Ecto neural progenitor cell (in vitro differentiated cells): ENCODE measurements at places on chromosomes 2 and 18.

DNA sequence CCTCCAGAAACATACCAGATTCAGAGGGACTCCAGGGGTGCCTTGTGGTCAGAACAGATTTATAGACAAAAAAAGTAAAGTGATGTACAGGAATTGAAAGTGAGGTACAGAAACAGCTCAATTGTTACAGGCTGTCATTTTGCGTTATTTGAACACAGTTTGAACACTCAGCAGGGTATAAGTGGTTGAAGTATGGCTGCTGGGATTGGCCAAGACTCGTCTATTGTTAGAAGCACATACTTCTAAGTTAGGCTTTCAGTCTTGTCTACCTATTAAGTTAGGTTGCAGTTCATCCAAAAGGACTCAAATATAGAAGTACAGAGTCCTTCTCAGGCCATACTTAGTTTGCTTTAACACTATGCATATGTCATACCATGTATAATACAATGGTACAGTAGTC, 21.0 kb upstream of the GRB14 start:
- DNase-seq: no peak

- DNase-seq: no peak
These were observed 44.2 kb downstream of the LCLAT1 start for GRCh38 chr2:30491225-30491624.

- DNase-seq: no peak
These were observed 20.0 kb upstream of the MTCL1 start for GRCh38 chr18:8685141-8685913.

- DNase-seq: no peak
These were observed 118.0 kb downstream of the MREG start for GRCh38 chr2:215895330-215895729.

- DNase-seq: no peak
These were observed 1081.5 kb upstream of the ZEB2 start for GRCh38 chr2:145601361-145601925.

DNA sequence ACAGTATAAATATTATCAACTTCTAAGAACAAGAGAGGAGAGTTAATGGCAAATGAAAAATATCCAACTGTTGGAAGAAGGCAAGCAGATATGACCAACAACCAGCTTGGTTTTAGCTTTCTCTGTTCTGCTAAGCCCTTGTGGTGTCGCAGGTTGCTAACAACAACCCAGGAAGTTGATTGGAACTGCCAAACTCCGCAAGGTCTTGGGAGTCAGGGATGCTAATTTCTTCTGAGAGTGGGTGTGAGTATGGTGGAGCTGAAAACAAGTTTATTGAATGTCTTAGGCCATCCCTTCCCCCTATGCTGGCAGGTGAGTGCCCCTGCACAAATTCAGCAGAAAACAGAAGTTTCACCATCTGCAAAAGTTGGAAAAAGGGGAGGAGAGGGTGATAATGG, 17.5 kb downstream of the BZW1 start:
- no peak for DNase-seq

GRCh38 chr2:106551417-106552130, 64.4 kb downstream of the CD8B2 start:
- no peak for DNase-seq

DNA sequence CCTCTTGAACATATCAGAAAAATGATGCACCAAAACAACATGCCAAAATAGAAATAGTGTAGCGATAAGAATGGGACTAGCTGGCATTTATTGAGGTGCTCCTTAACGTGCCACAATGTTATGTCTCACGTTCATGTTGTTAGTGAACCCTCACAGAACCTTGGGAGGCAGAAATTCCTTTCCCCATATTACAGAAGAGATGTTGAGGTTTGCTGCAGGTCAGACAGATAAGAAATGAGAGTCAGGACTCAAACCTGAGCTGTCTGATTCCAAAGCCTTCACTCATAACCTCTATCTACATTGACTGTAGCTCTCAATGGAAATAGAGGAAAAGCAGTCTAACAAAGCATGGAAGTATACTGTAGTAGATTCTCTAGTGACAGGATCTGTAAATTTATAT, 163.3 kb upstream of the STK17B start:
- no peak for DNase-seq

GRCh38 chr2:17915811-17916518, 37.5 kb downstream of the KCNS3 start:
- DNase-seq: no peak

DNA sequence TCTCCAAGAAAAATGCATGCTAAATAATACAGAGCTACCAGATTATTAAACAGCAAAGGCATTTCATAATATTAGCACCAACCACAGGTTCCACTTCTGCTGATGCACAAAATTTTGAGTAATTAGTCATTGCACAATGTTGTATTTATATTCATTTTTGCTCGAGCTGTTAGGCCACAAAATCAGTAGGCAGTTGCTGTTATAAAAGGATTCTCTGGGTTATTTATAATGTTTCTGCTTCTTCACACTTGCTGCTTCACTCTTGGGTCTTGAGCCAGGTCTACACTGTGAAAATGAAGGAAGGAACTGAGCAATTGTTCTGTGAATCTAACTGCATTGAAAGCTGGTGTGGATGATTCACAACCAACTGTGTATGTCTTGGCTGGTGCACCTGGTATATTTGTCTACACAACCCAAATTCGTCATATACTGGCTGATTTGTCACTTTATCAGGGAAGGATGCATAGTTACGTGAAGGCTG, 38.3 kb downstream of the MRPL33 start:
- DNase-seq: no peak

DNA sequence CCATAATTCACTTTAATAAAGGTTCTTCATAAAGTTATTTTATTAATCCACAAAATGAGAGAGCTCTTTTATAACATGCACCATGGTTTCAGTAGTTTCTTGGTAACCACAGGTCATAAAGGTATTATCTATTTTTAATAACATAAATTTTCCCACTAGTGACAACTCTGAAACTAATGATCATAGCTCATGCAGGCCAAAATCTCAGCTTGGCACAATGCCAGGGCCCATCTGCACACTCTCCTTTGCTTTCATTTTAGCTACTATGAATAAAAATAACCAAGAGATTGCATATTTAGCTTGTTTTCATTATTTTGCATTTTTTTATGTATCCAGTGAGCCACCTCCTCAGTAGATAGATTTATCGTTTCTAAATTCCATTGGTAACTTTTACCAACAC, 691.8 kb upstream of the CHAC2 start:
- no peak for DNase-seq

GRCh38 chr2:199257261-199258224, 200.2 kb downstream of the SATB2 start:
- no peak for DNase-seq

DNA sequence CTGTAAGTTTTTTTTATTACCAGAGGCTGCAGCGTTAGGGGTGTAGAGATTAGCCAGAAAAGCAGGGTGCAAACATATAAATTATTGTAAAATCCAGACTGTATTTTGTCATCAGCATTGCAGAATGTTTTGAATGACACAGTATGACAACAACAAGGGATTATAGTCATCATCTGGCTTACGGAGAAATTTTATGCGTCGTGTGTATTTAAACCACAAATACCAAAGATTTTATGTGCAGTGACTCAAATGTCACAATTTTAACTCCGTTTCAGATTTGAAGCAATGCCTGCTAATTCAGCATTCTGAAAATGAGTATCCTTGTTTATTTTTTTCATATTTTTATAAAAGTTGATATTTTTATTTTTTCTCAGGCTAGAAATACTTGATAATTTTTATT, 19.4 kb upstream of the TMX3 start:
- no peak for DNase-seq

DNA sequence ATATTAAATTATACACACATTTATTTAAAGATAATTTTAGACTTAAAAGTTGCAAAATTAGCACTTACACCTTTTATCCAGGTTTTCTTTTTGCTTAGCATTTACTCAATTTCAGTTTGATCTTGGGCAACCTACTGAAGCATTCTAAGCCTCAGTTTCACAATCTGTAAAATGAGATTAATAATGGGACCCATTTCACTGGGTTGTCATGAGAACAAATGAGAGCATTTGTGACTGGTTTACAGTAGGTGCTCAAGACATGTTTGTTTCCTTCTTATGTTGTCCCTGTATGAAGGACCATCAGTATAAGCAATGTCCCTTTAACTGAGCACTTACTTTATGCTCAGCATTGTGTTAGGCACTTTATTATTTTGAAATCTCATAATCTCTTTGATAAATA, 4.8 kb upstream of the FBLN7 start:
- no peak for DNase-seq

DNA sequence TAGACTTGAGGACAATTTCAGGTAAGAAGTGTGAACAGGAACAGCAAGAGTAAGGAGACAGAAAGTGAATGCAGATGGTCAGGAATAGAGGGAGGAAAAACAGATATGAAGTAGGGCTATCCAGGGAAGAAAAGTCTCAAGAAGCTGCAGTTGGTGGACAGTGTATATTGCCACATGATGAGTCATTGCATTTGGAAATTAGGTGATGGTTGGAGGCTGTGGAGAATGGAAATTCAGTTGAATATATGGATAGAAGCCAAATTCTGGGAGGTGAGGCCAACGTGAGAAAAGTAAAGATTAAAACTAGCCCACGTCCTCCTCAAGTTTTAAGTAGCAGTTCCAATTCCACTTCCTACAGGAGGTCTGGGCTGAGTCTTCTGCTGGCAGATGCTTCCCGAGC, 158.4 kb downstream of the UBE2E3 start:
- DNase-seq: no peak

DNA sequence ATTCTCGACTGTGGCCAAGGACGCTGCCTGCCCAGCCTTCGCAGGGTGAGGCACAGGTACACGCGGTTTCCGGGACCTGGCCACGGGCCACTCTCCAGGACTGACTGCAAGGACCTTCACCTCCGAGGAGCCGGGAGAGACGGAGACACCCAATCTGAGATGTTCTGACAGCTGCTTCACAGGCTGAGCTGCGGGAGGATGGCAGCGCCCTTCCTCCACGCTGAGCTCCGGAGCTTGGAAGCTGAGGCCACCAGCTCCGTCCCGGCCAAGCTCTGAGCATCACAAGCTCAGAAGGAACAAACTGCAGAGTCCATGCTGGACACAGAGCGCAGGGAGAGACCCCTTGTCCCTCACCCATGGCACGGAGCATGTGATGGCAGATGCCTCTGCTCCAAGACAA, 71.1 kb upstream of the CTDP1 start:
- no peak for DNase-seq

DNA sequence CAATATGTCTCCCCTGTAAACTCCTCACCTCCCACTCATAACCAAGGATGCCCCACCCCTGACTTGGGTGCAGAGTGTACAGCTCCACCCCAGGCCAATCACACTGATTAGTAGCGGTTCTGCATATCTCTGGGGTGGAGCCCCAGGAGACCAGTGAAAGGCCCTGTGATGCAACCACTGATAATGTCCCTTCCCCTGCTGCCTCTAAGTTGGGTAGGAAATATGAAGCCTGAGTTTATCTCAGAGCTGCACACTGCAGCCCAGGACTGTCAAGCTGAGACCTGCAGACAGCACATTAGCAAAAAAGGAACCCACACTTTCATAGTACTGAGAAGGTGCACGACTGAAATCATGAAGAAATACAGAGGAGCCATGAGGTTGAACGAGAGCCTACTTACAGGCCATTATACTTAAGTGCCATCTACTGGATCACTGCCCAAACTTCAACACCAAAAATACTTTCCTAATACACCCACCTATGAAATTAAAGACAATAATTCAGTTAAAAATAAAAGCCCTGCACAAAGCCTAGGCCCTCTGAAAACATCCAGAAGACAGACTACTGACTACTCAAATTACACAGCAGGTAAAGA, 455.4 kb upstream of the LRRTM4 start:
- no peak for DNase-seq

GRCh38 chr2:156087875-156088274, 244.6 kb downstream of the NR4A2 start:
- DNase-seq: no peak

DNA sequence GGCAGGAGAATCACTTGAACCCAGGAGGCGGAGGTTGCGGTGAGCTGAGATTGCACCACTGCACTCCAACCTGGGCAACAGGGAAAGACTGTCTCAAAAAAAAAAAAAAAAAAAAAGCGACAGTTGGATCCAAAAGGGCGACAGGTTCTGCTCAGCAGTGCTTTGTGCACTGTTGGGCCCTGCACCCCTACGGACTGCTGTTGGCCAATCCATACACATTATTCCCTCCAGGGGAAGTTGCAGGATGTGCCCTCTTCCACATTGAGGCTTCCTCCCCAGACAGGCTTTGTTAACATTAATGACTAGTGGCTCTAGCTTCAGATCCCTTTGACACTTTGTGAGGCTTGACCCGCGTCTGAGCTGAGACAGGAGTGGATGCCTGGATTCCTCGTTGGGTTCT, 9.4 kb downstream of the NT5DC4 start:
- DNase-seq: no peak

DNA sequence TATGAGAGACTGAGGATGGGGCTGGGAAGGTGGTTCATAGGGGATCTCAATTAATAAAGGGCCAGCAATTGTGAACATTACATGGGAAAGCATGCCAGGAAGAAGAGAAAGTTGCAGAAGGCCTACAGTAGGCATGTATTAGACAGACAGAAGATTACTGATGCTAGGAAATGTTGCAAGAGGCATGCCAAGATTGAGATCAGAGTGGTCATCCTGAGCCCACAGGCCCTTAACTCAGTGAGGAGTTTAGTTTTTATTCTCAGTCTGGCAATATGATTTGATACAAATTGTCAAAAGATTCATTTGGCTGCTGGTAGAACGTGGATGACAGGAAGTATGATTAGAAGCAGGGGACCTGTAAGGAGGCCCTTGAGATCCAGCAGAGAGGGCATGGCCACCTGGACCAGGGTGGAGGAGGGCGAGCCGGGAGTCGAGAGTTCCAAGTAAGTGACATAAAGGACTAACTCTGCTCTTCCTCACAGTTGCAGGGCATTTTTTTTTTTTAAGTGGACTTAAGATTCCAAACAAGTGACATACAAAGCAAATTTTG, 54.9 kb downstream of the EPHA4 start:
- no peak for DNase-seq

DNA sequence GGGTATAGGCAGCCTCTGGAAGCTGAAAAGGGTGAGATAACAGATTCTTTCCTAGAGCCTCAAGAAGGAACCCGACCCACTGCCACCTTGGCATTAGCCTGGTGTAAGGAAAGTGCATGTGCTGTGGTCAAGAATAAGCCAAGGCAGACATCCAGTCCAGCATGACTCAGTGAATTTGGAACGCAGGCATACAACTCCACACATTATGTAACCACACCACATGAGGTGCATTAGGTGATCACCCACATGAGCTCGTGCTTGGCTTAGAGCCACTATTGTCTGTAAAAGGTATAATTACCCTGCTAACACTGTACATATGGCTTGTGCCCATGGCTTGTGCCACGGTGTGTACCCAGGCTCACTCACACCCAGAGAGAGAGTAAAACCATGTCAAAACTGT, 583.7 kb upstream of the HNMT start:
- no peak for DNase-seq

- no peak for DNase-seq
These were observed 99.6 kb downstream of the DGKD start for GRCh38 chr2:233453916-233454315.
